ENCODE measurements at places on chromosomes 2 and 18.

- DNase-seq = no peak
Observed at GRCh38 chr2:98459496-98460175, 15.0 kb downstream of the INPP4A start.

GRCh38 chr2:107669335-107669734 lies 157.4 kb upstream of the RGPD4 start:
- peak; percentile 19 for DNase-seq

- no peak for DNase-seq
Observed at GRCh38 chr2:218961651-218962570, 2.4 kb downstream of the CDK5R2 start.

DNA sequence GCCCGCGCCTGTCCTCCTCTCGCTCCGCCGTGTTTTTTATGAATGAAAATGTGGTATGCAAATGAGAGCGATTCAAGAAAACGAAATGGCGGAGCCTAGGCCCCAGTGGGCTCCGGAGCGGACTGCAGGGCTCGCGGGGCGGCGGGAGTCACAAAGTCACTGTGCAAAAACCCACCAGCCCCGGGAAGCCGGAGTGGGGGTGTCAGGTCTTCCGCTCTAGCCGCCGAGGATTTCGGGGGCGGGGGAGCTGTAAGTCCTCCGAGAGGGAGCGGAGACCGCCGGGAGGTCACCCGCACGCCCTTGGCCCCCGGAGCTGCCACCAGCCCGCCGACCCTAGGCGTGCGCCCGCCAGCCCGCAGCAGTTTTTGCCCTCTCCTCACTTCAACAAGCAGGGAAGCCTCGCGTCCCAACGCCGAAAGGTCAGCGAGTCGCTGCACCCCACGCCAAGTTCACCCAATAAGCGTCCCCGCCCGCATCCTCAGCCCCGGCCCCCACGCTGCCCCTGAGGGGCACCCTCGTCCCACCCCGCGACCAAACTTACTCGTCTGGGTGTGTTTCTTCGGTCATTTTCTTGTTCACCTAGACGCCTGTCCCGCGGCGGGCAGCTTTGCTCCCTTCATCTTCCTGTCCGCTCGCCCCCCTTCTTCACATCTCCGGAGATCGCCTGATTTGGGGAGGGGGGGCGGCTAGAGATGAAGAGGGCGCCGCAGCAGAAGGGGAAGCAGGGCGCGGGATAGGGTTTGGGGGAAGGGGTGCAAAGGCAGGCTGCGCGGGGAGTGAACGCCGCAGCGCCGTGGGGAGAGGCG lies 775 bp downstream of the SPRED2 start:
- DNase-seq = peak; percentile 44

DNA sequence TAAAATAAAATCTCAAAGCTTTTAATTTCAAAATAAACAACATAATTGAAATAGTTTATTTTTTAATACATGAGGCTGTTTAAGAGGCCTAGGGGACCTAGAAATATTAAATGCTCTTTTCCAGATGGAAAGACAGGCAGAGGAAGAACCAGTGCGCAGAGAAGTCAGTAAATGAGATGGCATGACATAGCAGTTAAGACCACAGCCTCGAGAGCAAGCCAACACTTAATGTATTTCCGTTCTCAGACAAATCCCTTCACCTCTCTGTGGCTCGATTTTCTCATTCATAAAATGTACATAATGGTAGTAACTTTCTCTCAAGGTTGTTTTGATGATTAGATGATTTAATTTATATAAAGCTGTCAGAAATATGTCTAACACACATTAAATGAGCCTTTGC lies 405.1 kb upstream of the CWC22 start:
- no peak for DNase-seq
